CD4-positive, alpha-beta T cell (primary cell): ENCODE measurements at places on chromosomes 5 and 9.

DNA sequence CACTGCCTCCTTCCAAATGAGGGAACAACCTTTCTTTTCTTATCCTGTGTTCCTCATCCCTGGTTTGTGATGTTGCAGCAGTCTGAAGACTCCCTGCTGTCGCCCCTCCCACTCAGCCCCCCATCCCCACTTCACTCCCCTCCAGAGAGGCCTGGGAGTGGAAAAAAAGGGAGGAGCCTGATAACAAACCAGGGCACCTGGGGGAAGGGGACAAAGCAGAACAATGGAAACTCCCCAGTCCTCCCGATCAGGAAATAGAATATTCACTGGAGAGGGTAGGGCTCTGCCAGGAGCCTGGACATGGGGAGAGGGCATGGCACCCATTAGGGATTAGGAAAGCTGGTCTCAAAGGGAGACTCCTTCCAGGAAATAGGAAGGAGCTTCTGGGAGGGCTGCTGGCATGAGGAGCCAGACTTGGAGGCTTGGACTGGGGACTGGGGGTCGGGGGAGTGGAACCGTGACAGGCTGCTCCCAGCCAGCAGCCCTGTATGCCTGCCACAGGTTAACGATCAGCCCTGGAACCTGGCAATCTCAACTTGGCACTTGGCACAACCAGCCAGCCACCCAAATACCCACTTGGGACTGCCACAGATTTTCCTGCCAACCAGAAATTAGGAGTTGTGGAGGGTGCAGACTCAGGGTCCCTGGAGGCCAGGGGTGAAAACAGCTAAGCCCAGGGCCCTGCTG, 20.0 kb downstream of the PCDH1 start:
- DNase-seq = no peak

DNA sequence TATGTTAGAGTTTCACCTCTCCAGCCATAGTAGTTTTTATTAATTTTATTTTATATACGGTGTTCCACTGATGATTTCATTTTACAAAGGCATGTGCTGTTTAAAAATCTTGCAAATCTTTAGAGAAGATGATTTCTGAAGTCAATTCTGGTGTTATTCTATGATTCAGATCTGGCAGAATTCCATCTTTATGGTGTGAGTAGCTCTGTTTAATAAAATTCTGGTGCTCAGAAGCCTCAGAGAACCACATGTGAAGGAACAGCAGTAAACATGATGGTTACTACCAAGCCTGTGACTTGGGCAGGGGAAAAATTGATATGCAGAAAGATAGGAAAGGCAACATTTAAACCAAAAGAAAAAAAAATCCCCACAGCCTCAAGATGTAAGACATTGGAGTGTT, 299.7 kb downstream of the NPR3 start:
- DNase-seq = no peak

GRCh38 chr5:106739127-106739526, 931.6 kb downstream of the EFNA5 start:
- no peak for DNase-seq

DNA sequence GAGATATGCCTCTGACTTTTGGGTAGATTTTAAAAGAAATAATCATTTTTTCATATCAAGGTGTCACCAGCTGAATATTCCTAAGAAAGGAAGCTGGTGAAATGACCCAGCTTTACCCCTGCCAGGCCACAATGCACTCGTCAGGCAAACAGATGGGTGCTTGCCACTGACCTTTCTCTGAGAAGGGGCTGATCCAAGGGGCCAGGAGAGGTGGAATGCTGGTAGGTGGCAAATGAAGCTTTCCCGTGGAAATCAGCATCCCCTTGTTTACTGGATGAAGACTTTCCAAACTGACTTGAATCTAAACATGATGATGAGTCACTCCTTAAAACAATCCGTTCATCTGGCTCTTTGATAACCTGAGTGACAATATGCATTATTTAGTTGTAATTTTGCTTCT, 44.3 kb upstream of the PLPP6 start:
- no peak for DNase-seq

- DNase-seq = no peak
These were observed 138.0 kb downstream of the PIK3R1 start for GRCh38 chr5:68353605-68354004.

DNA sequence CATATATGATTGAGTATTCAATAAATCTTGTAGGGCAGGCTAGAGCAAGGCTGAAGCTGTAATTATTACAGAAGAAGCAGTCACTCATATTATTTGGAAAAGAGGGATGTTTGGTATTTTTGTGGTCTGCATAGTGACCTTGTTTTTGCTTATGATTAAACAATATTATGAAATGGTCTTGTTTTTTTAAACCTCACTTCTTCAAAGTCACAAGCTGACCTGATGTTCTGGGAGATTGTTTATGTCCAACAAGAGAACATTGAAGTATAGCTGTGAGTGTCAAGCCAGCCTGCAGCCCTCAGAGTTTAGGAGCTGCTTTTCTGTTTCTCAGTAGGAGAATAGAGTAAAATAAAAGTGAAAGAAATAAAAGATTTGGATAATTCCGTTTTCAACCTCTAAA, 342.2 kb downstream of the LRRC70 start:
- DNase-seq = no peak

GRCh38 chr9:6212722-6213375, 2.8 kb upstream of the IL33 start:
- DNase-seq = no peak

- DNase-seq = no peak
These were observed 33.9 kb upstream of the NKX2-5 start for GRCh38 chr5:173268750-173269432.

GRCh38 chr5:33261747-33262146, 179.0 kb upstream of the TARS1 start:
- DNase-seq = no peak

- DNase-seq = no peak
These were observed 44.5 kb downstream of the IPO11 start for GRCh38 chr5:62457071-62457470.

- DNase-seq = peak; percentile 13
These were observed at the start of gene NIPAL4 for GRCh38 chr5:157459715-157460599. Gene NIPAL4 (plus strand): TSS chr5:157460213. CDS start chr5:157460321, 108 bp downstream.
